Stimulated activated CD4-positive, alpha-beta T cell treated with anti-CD3 and anti-CD28 coated beads, Interleukin-4, amount 100 ng/mL, for 24 hours (primary cell): ENCODE measurements at places on chromosomes 16 and 17.
A peak's percentile ranks its signal among the peaks of the same experiment; 100 is the strongest.

DNA sequence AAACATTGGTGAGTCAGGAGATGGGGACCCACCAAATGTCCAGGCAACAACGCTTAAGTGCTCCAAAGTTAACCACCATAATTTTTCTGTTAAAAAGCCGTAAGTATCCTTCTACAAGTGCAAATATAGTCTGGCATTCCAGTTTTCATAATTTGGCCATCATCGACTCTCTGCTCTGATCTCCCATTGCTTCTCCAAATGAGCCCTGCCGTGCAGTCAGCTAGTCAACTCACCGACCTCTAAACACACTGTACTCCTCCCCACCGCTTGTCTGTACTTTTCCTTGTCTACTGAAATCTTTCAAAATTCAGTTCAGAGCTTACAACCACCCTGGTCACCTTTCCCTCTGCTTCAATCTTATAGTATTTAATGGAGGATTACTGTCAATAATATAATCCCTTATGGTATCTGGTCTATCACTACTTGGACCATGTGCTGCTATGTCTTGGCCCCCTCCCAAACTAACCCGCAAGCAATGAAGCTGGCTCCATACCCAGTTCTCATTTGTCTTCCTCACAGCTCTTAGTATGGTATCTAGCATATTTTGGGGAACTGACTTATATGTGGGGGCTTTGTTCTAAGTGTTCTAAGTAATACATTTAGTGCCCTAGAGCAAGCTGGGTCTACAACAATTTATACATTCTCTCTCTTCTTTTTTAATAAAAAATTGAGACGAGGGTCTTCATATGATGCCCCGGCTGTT, 52.7 kb upstream of the SLC25A19 start:
- no peak for DNase-seq

GRCh38 chr17:30796016-30796415, 28.5 kb downstream of the CRLF3 start:
- peak; percentile 26 for DNase-seq

DNA sequence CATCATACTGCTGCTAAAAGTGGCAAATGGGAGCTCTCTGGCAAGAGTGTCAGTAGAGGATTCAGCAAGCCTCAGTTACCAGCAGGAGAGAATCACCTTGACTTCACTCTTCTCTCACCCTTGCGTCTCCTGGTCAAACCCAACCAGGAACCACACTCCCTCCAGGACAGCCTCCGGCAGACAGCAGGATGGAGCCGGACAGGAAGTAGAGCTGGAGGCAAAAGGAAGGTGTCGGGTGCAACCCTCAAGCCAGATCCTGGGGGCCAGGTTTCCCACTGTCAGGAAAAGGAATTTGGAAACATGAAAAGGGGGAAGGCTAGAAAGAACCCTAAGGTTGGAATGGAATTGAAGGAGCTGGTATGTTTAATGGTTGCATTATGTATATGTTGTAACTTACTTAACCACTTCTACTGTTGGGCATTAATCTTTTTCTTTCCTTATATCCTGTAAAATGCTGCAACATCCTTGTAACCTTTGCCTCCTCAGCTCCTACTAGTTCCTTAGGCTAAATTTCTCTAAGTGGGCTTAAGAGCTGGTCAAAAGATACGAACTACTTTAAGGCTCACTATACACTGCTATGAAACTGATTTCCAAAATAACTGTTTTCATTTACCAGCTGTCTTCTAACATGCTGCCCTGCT, 40.3 kb downstream of the CYTH1 start:
- DNase-seq: no peak

- DNase-seq: no peak
These were observed 14.2 kb downstream of the CDRT4 start for GRCh38 chr17:15453246-15453645.

DNA sequence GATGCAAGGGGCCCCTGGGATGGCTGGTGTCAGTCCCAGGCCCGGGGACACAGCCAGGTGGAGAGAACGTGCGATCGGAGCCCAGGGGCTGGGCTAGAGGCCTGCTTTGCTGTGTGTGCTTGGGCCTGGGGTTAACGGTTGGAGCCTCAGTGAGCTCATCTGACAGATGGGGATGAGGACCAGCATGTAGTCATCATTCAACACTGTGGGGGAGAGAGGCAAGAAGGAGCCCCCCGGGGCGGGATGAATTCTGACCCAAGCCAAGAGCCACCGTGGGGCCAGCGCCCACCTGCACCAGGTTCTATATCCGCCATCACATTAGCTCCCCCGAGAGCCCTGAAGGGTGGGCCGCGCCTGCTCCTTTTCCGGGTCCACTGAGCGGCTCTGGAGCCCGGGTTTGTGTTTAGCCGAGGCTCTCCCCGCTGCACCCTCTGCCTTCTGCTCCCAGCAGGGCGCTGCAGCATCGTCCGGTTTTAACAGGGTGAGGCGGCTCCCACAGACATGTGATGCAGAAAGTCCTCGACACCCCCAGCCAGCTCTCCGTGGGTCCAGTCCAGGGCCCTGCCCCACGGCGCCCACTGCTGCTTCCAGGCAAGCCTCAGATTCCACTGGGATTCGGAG, 365.7 kb downstream of the SEC14L1 start:
- no peak for DNase-seq

GRCh38 chr16:30046178-30046577, 15.1 kb upstream of the TLCD3B start:
- DNase-seq: no peak

- no peak for DNase-seq
These were observed 73.0 kb downstream of the KLHDC4 start for GRCh38 chr16:87692756-87693155.

DNA sequence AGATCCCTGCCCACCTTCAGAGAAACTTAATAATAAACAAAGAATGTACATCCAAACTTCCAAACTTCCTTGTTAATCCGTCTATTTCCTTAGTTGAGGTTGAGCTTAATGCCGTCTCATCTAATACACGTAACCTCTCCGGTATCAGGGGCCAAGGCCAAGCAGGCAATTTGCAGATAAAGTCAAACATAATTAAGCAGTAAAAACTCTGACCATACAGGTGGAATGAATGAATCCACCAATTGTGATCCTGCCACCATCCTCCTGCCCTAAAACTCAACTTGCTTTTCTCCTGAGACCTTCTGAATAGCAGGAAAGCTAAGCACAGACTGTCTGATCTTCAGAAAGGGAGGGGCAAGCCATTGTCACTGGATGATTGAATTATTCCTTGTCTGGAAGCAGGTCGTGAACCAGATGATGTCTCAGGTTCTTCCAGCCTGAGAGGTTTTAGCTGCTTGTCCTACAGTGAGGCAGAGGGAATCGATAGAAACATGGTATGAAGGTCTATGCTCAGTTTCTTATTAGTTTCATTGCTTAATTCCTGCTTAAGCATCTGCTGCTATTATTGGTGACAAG, 1111.8 kb upstream of the EEF2KMT start:
- DNase-seq: no peak

GRCh38 chr17:31538080-31538762, 146.7 kb downstream of the RAB11FIP4 start:
- DNase-seq: no peak

DNA sequence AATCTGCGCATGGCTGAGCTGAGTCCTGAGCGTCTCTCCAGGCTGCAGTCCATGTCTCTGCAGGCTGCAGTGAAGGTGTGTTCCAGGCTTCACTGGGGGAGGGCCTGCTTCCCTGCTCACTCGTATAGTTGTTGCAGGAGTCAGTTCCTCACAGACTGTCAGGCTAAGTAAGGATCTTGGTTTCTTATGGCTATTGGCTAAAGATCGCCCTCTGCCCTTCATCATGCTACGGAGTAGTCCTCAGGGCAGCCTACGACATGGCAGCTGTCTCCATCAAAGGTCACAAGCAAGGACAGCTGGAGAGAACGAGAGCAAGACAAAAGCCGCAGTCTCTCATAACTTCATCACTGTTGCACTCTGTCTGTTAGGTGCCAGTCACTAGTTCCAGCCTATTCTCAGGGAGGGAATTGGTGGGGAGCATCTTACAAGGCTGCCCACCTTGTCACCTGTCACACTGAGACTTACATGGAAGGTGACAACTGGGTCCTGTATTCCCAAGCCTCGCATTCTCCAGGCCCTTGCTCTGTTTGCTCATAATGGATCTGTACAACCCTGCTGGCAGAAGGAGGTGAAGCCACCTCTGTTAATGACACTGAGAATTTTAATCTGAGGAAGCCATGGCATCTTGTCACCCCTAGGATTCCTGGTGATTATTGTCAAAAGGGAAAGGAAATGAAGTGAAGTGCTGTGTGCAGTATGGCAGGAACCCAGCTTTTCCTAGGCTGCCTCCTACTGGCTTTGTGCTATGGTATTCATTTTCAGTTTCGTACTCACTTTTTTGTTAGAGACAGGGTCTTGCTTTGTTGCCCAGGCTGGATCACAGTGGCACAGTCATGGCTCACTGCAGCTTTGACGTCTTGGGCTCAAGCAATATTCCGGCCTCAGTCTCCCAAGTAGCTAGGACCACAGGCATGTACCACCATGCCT, 43.4 kb downstream of the MFSD11 start:
- no peak for DNase-seq

- peak; percentile 78 for DNase-seq
These were observed 4.8 kb downstream of the MT1A start for GRCh38 chr16:56643080-56643778.

DNA sequence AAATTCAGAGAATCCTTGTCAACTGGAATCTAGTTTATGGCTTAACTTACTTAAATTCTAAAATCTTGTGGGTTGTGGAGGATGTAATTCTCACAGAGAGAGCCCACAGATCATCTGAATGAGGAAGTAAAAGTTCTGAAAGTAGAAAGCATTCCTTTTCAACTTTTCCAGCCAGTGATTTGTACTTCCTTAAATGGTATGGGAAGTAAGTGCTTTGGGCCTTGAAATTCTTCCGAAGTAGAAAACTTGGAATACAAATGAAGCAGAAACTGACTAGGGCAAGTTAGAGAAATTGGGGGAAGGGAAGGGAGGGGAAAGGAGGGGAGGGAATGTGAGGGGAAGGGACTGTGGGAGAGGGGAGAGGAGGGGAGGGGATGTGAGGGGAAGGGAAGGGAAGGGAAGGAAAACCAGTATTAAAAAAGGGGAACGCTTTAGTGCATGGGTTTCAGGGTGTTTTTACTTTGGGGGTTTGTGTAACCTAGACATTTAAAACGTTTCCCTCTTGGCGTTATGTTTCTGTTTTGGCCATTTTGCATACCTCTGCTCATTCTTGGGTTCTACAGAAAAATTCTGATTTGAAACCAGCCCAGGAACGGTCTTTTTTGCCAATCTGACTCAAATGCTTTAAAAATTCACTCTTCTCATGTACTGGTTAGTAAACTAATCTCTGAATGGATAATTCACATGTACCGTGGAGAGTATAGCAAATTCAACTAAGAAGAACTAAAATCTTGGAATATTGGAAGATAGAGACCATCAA, 15.5 kb upstream of the SNTB2 start:
- DNase-seq: no peak

DNA sequence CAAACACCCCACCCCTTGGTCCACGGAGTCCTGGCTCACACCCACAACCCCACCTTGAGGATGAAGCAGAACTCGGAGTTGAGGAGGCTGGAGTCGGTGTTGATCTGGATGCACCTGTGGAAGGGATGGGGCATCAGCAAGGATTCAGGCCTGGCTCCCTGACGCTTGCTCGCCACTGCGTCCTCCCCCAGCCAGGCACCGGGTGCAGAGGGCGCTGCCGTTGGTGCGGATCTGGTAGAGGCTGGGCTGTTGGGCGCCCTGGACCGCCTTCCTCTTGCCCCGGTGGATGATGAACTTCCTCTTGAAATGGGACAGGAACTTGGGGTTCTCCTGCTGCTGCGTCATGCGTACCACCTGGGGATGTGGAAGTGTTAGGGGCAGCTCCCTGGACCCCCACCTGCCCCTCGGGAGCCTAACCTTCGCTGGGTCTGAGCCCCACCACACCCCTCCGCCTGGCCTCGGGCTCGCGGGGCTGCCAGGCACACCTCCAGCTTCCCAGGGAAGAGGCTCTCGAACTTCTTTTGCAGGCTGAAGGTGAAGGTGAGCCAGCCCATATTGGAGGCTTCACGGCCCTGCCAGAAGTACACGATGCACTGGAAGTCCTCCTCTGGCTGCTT, 12.3 kb downstream of the FLII start:
- DNase-seq: no peak

GRCh38 chr17:18217412-18218015, 7.9 kb upstream of the LLGL1 start:
- DNase-seq: peak; percentile 78

DNA sequence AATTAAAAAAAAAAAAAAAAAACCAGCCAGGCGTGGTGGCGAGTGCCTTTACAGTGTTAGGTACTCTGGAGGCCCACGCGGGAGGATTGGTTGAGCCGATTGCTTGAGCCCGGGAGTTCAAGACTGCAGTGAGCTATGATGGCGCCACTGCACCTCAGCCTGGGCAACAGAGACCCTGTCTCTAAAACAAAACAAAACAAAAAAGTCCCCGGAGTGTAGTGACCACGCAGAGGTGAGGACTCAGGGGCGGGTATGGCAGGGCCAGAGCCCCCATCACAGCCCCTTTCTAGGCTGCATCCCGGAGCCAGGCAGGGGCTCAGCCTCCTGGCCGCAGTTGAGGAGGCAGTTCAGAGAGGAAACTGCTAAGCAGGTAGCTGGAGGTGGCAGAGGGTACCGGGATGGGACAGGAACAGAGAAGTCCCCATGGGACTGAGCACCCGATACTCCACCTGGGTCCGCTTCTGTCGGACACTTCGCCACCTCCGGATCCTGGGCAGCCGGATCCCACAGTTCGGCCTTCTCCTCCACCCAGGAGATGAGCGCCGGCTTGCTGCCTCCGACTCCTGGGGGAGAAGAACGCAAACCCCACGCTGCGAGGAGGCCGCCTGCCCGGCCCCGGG, 800 bp downstream of the ZNF747 start:
- peak; percentile 28 for DNase-seq

GRCh38 chr17:80316927-80317705, 56.5 kb downstream of the RNF213 start:
- DNase-seq: no peak

GRCh38 chr17:42193216-42193968, 902 bp downstream of the GHDC start:
- no peak for DNase-seq
